Sigmoid colon (tissue), 7 donors: ENCODE measurements at places on chromosomes 5 and 9. TPM values are rescaled to one million over a fixed set of nuclear protein-coding genes. Genes with fewer than 3 reads are reported as not detected.

GRCh38 chr9:100308965-100309564 is 43.7 kb downstream of the TEX10 start:
- DNase-seq = no peak

DNA sequence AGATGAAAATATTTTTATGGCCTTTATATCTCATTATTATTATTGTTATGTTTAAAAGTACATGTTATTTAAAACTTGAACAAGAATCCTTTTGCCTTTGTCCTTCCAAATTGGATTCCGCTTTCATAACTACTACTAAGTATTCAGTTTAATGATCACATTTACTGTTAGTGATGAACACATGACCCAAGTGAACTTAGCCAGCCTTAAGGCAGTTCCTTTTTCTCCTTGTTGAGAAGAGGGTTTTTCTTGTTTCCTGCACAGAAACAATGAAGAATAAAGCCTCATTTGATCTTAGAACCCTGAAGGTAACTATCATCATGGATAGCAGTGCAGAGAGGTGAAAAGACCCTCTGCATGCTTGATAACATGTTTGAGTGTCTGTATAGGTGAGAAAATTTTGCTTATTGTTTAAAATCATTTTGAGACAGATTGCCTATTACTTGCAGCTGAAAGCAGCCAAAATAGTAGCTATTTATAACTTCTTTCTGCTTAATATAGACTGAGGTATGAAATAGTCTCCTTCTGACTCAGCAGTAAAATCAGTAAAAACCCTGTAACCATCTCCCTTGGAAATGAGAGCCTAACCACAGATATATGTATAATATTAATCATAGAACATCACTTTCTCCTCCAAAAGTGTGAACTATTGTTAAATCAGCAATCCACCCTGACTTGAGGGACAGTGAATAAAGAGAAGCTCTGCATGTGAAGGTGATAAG is 266.2 kb downstream of the SPATA31D1 start:
- DNase-seq = no peak

DNA sequence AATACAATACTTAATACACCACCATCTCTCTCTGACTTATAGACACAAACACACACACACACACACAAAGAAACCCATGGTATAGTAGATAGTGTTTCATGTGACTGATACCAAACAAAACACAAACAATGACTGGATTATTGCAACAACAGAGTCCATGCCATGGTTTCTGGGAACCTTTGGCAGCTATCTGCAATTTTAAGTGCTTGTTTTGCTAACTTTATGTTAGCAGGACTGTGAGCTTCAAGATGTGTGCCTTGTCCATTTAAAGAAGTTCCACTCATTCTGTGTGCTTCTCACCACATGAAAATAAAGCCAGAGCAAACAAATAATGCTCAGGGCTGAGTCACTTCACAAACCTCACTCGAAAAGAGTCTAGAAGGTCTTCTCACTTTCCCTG is 15.1 kb upstream of the LURAP1L start:
- DNase-seq = no peak

DNA sequence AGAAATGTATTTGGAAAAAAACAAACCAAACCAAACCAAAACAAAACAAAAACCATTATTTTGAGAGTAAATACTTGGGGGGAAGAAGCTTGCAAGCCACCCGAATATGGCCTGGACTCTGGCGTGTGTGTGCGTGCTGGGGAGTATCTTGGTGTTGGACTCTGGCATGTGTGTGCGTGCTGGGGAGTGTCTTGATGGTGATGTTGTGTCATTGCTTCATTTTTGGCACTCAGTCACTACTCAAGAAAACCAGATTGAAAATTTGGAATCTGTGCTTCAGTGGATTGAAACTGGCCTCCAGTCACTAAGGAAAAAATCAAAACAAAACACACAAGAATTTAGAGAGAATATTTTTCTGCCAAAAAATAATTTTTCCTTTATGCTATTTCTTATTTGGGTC is 76.1 kb downstream of the ARRDC3 start:
- peak; percentile 90 for DNase-seq

DNA sequence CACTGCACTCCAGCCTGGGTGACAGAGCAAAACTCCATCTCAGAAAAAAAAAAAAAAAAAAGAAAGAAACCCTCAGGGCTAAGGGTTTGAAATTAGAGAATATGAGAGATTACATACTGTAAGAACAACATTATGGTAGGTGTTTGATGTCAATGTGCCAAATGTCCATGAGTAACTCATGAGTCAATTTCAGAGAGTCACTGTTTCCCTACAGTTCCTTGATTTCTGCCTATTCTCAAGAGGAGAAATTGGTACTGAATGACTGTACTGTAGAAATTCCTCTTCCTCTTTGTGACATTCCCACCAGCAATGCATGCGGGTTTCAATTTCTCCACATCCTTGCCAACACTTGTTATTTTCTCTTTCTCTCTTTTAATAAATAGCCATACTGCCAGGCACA is 35.2 kb downstream of the MARVELD2 start:
- no peak for DNase-seq

GRCh38 chr9:2874001-2874750 is 30.3 kb upstream of the PUM3 start:
- no peak for DNase-seq

TAF11L10 gene
- total RNA-seq = not detected

- no peak for DNase-seq
Measured at GRCh38 chr5:168914491-168914890, 335.3 kb upstream of the PANK3 start.

ADAMTSL1 gene
- 10.7 TPM for total RNA-seq

GRCh38 chr9:70615464-70616138 is 201.1 kb upstream of the KLF9 start:
- DNase-seq = no peak
